Astrocyte of the hippocampus (primary cell): ENCODE measurements at places on chromosomes 1 and 21.

GRCh38 chr21:31656199-31657095 lies 3.0 kb upstream of the SOD1 start:
- peak; percentile 44 for DNase-seq

- peak; percentile 100 for DNase-seq
Measured at GRCh38 chr1:169485431-169486280, at the start of gene SLC19A2. TSS of gene SLC19A2 (minus strand) at chr1:169485944. CDS start at chr1:169485766, 178 bp downstream.

GRCh38 chr21:42593007-42593814 lies 60.2 kb upstream of the PDE9A start:
- DNase-seq: peak; percentile 83

DNA sequence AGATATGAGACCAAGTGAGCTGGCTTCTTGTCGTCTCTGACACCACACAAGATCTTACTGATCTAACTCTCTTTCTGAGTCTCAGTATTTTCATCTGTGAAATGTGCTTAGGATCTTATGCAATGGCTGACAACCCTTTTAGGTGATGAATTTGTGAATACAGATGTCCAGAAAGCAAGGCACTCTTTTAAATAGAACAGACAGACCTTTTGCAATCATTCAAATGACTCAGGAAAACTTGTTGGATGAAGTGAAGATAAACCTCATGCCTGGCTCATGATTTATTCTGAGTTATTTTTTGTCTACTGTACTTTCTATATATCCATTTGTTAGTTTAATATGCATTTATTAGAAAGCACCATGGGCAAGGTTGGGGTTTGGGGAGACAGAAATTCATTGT lies 411.3 kb downstream of the PTPRU start:
- no peak for DNase-seq

GRCh38 chr1:41394959-41395956 lies 34.0 kb downstream of the FOXO6 start:
- DNase-seq: peak; percentile 65

DNA sequence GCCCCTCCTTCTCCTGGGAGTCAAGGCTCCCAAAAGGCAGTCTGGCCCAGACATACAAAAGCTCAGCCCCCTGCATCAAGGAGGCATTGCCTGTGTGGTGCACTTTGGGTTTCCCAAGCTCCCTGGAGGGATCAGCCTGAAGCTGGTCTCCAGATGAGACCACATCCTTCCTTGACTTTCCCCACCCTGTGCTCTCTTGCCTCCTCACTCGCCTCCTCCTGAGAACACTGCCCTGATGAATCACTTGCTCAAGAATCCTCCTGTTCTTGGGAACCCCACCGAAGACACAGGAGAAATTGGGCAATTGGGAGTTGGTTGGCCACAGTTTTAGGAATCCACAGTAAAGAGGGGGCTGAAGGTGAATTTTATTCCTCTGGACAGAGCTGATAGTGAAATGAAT lies 34.8 kb upstream of the LYST start:
- DNase-seq: no peak

DNA sequence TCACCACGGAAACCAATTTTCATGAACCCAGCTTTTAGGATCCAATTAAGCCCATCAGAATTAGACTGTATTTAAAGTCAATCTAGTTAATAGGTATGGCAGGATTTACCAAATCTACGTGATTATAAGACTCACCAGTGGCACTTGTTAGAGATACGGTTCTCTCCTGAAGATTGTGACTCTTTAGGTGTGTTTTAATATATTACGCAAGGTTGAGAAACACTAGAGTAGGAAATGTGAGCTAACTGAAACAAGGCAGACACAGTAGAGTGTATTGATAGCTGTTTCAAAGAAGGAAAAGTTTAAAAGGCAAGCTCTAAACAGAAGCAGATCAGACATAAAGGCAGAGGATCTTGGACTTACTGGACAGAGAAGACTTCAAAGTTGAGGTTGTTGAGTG lies 11.2 kb upstream of the RPE65 start:
- no peak for DNase-seq

GRCh38 chr1:230507666-230508402 lies 81.7 kb upstream of the PGBD5 start:
- DNase-seq: peak; percentile 4

DNA sequence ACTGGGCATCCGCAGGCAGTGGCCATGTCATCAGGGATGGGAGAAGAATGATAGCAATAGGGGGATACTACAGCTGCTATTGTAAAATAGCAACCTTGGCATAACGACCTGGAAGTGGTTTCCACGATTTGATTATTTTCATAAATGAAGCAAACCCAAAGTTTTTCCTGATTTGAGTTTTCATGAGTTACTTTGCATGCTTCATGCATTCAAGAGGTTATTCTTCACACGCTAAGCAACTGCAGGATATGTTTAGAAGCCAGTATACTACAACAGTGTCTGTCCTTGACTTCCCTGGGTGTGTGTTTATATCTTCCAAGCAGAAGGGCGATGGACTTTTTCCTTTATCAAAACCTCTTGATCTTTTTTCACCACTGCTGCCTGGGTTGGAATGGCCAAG lies 281.1 kb upstream of the DUSP10 start:
- DNase-seq: no peak

- DNase-seq: peak; percentile 95
Measured at GRCh38 chr1:231929311-231929710, 302.7 kb downstream of the DISC1 start.

DNA sequence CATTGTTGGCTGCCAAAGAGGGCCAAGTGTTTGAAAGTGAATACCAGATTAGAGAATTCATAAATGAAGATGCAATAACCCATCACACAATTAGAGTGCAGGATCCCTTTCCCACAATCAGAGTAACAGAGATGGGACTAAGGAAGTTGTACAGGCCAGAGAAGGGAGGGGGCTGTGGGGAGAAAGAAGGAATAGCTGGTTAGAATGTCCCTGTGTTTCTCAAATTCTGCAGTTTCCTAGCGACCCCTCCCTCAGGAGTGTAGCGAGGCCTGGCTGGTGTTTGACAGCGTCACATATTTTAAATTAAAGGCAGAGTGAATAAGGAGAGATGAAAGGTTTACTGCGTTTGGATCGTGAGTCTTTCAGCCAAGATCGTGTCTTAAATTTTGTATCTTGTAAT lies 58.1 kb downstream of the GALNT2 start:
- DNase-seq: no peak

GRCh38 chr1:184255560-184255959 lies 131.3 kb upstream of the C1orf21 start:
- no peak for DNase-seq

GRCh38 chr1:193338194-193338593 lies 151.8 kb upstream of the B3GALT2 start:
- DNase-seq: no peak

GRCh38 chr1:25816112-25816718 lies 3.5 kb upstream of the MTFR1L start:
- no peak for DNase-seq

DNA sequence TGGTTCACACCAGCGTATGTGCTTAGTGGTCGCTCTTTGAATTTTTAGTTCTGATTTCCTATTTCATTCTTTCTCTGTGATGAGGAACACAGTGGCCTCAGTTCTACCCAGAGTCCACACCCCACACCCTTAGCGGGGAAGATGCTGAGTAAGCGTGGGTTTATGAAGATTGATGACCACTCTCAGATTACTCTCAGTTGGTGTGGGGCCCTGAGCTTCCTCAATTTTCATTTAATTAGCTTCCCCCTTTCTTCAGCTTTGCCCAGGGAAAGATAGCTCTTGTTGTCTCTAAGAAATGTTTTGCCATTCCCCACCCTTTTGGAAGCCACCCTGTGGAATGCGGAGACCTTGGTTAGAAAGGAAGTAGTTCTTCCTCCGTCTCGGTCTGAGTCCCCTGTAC lies 299.9 kb upstream of the PROX1 start:
- no peak for DNase-seq

- DNase-seq: no peak
Measured at GRCh38 chr1:170674239-170674638, 10.3 kb downstream of the PRRX1 start.

- DNase-seq: peak; percentile 78
Measured at GRCh38 chr1:180863158-180863775, 49.4 kb upstream of the KIAA1614 start.

- no peak for DNase-seq
Measured at GRCh38 chr1:169708647-169709046, 2.8 kb downstream of the SELL start.

GRCh38 chr21:33644383-33645074 lies 2.2 kb downstream of the ITSN1 start:
- peak; percentile 23 for DNase-seq

GRCh38 chr1:229218612-229219025 lies 52.3 kb upstream of the RAB4A start:
- no peak for DNase-seq

- no peak for DNase-seq
Measured at GRCh38 chr1:235098547-235098946, 30.1 kb downstream of the TOMM20 start.

DNA sequence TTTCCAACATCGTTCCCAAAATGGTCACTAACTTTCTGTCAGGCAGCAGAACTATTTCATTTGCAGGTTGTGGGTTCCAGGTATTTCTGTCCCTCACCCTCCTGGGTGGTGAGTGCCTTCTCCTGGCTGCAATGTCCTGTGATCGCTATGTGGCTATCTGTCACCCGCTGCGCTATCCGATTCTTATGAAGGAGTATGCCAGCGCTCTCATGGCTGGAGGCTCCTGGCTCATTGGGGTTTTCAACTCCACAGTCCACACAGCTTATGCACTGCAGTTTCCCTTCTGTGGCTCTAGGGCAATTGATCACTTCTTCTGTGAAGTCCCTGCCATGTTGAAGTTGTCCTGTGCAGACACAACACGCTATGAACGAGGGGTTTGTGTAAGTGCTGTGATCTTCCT lies 9.3 kb downstream of the OR2AJ1 start:
- DNase-seq: no peak

DNA sequence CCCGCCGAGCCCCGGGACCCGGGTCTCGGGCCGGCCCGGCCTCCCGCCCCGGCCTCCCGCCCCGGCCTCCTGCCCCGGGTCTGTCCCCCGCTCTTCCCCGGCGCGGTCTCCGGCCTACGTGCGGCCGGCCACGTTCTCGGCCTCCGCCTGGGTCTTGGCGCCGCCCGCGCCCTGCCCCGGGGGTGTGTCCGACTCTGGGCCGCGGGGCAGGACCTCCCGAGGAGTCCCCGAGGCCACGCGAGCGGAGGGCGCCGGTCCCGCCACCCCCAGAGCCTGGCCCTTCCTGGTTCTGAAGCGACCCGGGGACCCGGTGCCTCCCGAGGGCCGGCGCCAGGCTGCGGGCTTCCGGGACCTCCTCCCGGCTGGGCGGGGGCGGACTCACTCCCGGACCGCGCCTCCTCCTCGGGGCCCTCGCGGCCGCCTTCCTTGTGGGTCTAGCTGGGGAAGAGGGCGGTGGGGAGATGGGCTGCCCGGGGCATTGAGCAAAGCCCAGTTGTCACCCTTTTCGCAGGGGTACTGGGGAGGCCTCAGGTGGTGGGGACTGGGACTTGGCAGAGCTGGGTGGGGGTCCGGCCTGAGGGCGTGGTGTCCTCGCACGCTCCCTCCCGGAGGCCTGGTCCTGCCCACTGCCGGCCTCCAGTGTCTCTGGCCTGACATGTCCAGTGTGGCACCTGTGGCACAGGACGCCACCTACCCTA lies 558 bp downstream of the PFKL start:
- peak; percentile 75 for DNase-seq

DNA sequence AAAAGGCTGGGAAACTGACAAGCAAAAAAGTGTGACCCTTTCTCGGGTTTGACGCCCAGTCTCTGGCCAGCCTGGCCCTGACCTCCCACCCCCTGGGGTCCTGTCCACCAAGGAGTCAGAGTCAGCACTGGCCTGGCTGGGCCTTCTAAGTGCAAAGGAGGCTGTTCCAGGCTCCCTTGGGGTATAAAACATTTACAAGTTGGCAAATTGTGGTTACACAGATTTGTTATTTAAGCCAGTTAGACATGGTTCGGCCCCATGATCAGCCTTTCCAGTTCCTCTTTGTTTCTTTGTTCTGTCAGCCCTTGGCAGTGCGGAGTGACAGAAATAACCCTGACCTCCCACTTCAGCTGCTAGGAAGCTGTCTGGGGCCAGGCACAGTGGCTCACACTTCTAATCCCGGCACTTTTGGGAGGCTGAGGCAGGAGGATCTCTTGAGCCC lies 161.6 kb upstream of the RAB4A start:
- DNase-seq: no peak

DNA sequence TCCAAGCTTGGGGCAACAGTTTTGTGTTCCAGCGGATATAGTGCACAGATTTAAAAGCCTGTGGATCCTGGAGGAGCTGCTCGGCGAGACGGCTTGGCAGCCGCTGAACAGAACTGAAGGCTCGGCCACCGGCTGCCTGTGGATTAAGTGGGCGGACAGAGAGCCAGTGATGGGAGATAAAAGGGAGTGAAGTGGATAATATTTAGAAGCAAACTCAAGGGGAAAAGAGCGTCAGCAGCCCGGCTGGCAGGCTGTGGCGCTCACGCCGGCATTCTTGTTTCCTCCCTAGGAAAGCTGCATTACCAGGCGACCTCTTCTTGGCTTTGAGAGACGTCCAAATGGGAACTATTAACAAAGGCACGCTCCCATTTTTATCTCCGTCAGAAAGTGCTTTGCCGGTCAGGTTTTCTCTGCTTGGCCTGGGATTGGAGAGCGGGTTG lies 10.4 kb downstream of the TRABD2B start:
- peak; percentile 42 for DNase-seq

DNA sequence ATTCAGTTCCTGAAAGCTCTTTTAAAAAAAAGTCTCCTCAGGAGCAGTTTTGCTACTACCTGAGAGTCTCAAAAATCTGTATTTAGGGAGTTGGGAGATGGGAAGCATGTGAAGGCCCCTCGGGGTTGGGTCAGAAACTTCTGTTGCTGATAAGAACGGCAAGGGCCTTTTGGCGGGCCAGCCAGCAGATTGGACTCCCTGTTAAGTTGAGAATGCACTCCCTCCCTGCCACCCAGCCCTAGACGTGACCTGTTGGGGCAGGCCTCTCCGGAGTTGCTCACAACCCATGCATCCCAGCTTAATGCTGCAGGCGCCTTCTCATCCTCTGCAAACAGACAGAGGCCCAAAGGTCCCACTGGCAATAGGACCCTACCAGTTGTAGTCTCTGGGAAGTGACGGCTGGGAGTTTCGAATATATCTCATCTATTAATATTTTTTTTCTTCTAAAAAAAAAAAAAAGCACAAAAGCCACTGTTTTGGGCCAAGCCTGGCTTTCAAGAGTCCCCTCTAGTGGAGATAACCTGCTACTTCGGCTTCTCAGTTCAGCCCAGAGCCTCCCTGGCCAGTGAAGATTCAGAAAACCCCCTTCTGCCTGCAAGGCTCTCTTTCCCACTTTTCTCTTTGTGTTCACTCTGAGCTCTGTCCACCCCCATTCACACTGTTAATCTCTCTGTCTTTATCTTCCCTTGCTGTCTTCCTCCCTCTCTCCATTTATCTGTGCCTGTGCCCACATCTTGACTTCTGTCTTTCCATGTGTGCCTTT lies 5.3 kb downstream of the PLXNA2 start:
- DNase-seq: peak; percentile 76

DNA sequence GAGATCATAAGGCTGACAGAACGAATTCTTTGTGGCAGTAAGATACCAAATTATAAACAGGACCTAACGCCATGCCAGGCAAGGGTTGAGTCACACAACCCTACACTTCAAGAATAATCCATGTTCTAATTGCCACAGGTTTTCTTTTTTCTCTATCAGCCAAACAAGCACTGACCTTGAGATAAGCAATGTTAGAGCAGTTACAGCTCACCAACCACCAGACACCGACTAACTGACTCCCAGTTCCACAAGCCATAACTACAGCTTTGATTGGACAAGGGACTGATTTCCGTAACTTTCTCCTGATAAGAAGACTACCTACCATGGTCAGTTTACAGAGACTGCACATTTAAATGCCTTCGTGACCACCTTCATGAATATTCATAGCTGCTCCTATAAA lies 149.6 kb downstream of the PTPRU start:
- DNase-seq: peak; percentile 83

- DNase-seq: peak; percentile 63
Measured at GRCh38 chr1:65255035-65255655, 54.2 kb upstream of the DNAJC6 start.

- peak; percentile 37 for DNase-seq
Measured at GRCh38 chr1:71587961-71588360, 507.1 kb upstream of the ZRANB2 start.
